ENCODE measurements at places on chromosomes 7 and 10. TPM values are rescaled to one million over a fixed set of nuclear protein-coding genes. Genes with fewer than 3 reads are reported as not detected.

The MYOZ1 gene
- 0.19 TPM for total RNA-seq

The GHRHR gene
- not detected for total RNA-seq

The SPDYE5 gene
- total RNA-seq, result not detected

The CCL24 gene
- not detected for total RNA-seq

The GPRIN2 gene
- total RNA-seq, result not detected

The CHAT gene
- total RNA-seq, result not detected

The RHBDD2 gene
- 11.5 TPM for total RNA-seq

The ACTL6B gene
- total RNA-seq, result not detected

The CYP3A4 gene
- total RNA-seq, result not detected

The DENND2A gene
- 0.96 TPM for total RNA-seq

The SUN3 gene
- total RNA-seq, result not detected

The ANKRD16 gene
- 9.3 TPM for total RNA-seq

The CH25H gene
- 1.4 TPM for total RNA-seq

The ABCF2 gene
- 64.5 TPM for total RNA-seq

The ZNF716 gene
- not detected for total RNA-seq

The CREB5 gene
- 2.5 TPM for total RNA-seq

The SPDYE6 gene
- total RNA-seq, result not detected

The ANAPC16 gene
- total RNA-seq, result 29.1 TPM

The LRRC17 gene
- total RNA-seq, result 147 TPM

The NODAL gene
- not detected for total RNA-seq

The ADAP1 gene
- total RNA-seq, result 4.4 TPM

The SLC39A12 gene
- total RNA-seq, result not detected

The AZGP1 gene
- total RNA-seq, result not detected

The TEX36 gene
- not detected for total RNA-seq

Data from regular cardiac myocyte (primary cell).